ENCODE measurements at places on chromosomes 5 and 9.

DNA sequence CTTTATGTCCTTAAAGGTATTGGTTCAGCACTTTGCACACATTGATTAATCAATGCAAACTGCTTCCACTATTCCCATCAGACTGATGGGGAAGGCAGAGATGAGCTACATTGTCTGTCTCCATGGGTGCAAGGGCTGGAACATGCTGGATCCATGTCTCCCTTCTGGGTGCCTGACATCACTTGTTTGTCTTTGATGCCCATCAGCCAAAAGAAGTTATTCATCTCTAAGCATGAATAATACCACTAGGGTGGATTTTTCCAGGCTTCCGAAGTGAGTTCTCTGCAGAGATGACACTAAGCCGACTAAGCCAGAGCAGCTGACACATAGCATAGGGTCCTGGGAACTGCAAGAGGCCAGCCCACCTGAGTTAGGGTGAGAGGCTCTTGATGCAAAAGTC lies 8.7 kb downstream of the FGF1 start:
- DNase-seq = no peak

DNA sequence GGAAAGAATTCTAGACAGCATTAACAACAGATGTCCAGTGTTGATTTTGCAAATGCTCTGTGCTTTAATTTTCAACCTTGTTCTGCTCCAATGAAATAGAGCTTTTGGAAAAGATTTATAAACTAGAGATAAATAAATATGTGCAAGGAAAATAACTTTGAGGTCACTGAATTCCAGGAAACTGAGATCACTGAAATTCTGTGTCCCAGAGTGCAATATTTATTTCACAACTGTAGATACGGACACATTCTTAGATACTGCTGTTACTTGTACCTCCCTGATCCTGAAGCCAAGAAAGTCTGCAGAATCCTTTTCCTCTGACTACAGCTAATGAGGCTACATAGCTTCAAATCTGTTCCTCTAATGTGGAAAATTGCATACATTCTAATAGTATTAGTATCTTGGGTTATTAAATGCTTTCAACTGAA lies 222.9 kb downstream of the DOCK8 start:
- no peak for DNase-seq

- no peak for DNase-seq
These were observed 148.3 kb downstream of the RPS23 start for GRCh38 chr5:82129723-82130285.

DNA sequence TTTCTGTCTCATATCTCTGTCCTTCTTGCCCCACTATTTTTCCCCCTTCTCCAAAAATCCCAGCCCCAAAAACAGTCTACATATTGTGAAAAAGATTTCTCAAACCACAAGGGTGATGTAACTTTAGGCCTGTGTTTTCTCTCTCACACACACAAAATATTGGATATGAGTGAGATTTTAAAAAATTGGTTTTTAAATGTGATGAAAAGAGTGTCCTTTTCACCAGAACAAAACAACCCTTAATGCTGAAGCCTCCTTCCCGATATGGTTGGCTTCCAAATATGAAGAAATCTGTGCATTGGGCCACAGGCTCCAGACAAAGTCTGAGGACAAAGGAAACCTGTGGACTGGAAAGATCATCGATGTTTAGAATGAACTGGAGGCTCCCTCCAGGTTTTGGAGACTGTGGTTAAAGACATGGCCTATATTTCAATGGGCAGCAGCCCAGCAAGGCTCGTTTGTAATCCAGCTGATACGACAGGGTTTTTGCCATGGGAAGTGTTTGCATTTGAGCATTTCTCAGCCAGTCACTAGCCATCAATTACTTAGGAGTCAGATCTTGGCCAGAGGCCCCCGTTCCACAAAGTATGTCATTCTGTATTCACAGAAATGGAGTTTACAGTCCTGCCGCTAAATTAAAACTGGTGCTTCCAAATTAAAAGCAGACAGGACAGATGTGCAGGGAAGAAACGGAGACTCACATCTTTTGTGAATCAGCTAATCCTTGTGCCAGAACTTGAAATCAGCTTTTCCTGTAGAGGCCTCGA lies 546.3 kb downstream of the EBF1 start:
- DNase-seq = no peak

DNA sequence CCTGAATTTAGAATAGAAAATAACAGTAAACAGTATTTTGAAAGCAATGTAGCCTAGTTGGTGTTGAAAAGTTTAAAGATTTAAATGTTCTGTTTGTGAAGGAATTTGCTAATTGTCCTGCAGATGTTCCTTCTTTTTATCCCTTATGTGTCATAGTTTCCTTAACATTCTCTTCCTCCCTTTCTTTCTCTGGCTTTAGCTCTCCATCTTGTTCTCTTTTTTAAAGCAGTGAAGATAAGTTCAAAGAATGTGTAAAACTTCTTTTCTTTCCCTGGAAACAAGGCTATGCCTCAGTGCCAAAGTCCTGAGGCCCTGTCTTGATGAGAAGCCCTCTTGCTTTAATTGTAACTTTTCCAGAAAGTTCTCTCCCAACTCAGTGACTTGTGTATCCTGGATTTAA lies 24.4 kb upstream of the GAS1 start:
- no peak for DNase-seq

DNA sequence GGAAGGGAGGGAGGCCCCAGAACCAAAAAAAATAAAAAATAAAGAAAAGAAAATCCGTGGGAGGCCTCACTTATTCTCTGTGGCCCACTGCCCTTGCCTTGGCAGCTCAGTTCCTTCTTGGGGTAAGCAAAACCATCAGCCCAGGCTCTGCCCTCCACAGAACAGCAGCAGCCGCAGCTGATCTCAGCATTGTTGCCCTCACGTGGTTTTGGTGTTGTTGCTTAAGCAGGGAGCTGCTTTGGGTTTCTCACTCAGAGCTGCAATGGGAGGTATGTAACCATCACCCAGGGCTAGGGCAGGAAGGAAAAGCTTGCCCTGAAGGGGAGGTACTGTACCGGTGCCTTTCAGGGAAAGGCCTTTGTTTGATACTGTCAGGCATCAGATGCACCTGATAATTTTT lies 374.7 kb upstream of the WWC1 start:
- no peak for DNase-seq

DNA sequence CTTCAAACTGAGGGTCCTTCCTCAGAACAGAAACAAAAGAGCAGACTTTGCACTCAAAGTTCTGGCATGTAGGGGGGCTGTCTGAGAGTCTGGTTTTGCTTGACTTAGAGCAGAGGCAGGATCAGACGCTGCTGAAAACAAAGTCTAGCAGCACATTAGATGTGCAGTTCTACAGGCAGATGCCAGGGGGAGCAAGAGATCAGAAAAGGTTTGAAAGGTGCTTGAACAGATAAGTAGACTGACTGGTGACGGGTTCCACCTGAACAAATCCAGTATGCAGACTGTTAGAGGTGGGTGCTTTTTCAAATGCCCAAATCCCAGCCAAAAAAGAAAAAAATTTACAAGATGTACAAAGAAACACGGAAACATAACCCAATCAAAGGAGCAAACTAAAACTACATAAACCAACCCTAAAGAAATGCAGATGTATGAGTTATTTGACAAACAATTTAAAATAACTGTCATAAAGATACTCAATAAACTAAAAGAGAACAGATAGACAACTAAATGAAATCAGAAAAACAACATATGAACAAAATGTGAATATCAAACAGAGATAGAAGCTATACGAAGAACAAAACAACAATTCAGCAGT lies 194.7 kb upstream of the FREM1 start:
- DNase-seq = peak; percentile 30

DNA sequence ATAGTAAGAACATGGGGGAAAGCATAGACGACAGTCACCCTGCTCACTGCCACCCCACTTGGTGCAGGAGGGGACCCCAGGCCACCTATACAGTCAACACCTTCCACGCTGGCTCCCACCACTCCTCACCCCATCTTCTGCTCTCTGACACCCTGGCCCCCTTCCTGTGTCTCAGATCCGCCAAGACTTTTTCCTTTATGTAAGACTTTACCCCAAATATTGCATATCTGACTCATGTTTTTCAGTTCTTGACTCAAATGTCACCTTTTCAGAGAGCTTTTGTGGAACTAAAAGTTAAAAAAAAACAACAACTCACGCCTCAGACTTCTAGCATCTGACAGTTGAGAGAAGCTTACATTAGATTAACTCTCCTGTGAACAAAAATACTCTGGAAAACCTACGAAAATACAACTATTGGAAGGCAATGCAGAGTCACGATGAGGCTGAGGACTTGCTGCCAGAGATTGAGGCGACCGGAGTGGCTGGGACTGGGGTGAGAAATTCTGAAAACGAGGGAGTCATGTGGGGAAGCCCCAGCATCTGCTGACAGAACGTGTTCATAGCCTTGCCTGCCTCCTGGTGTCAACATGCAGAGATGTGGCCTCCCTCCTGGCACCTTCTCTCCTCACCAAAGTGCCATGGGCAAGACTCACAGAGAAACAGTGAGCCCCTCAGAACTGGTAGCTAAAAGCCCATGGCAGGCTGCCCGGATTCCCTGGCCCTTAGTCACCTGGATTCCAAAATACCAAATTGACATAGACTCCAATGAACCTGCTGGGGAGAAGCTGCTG lies 22.4 kb upstream of the FCN2 start:
- DNase-seq = no peak

DNA sequence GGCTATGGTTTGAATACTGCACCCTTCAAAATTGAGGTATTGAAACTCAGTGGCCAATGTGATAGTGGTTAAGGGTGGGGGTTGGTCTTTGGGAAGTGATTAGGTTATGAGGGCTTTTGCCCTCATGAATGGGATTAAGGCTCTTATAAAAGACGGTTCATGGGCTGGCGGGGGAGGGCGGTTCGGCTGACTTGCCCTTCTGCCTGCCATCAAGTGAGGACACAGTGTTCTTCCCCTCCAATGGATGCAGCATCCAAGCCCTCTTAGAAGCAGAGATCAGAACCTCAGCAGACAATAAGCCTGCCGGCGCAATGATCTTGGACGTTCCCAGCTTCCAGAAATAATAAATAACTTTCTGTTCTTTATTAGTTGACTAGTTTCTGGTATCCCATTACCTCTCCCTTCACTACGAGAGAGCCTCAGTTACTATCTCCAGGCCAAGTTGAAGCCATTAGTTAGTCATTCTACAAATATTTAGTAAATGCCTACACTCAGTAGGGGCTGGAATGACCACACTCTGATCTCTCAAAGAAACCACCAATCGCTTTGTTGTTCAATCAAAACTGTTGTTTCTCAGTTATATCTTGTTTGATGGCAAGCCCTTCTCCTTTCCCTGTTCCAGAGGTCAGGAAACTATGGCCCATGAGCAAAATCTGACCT lies 219.3 kb downstream of the TSSK1B start:
- DNase-seq = no peak

DNA sequence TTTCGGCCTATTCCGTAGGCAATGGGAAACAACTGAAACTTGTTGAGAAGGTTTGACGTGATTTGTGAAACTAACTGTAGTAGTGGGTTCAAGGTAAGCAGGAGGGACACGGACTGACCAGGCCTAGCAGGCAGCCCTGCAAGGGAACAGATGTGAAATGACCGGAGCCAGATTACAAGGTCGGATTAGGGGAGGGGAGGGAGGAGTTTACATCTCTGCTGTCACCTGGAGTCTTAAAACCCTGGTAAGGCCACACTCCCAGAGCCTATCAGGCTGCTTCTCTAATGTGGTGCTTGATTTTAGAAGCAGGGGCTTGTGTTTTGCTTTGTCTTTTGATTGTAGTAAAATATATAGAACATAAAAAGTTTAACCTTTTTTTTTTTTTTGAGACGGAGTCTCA lies 3.5 kb upstream of the SPTAN1 start:
- no peak for DNase-seq

GRCh38 chr9:137089232-137089947 lies 2.6 kb downstream of the MAN1B1 start:
- DNase-seq = no peak

- DNase-seq = no peak
These were observed 64.0 kb upstream of the CCL21 start for GRCh38 chr9:34773955-34774354.

DNA sequence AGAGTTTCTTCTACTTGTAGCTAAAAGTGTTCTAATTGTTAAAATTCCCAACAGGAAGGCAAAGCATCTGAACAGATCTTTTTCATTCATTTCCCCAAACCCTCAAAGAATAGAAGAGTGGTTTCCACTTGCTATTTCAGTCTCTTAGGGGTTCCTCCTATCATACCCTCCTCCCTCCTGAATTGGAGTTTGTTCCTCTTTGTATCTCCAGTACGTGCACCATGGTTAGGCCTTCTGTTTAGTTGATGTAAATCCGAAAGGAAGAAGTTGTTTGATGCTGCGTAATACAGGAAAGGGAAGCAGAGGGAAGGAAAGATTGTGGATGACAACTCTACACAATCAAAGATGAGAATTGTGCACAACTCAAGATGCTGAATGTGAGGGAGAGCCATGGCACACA lies 303.6 kb downstream of the PIK3R1 start:
- DNase-seq = no peak

DNA sequence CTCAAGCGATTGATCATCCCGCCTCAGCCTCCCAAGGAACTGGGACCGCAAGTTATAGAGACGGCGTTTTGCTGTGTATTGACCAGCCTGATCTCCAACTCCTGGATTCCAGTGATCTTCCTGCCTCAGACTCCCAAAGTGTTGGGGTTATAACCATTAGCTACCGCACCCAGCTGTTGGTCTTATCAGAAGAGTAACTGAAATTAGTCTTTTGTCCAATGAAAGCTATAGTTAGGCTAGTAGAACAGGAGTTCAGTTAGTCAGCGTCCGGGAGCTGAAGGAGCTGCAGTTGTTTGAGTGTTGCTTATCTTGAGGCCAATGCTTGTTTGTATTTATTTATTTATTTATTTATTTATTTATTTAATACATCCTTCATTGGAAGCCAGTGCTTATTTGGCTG lies 3.2 kb upstream of the MIGA2 start:
- DNase-seq = no peak

DNA sequence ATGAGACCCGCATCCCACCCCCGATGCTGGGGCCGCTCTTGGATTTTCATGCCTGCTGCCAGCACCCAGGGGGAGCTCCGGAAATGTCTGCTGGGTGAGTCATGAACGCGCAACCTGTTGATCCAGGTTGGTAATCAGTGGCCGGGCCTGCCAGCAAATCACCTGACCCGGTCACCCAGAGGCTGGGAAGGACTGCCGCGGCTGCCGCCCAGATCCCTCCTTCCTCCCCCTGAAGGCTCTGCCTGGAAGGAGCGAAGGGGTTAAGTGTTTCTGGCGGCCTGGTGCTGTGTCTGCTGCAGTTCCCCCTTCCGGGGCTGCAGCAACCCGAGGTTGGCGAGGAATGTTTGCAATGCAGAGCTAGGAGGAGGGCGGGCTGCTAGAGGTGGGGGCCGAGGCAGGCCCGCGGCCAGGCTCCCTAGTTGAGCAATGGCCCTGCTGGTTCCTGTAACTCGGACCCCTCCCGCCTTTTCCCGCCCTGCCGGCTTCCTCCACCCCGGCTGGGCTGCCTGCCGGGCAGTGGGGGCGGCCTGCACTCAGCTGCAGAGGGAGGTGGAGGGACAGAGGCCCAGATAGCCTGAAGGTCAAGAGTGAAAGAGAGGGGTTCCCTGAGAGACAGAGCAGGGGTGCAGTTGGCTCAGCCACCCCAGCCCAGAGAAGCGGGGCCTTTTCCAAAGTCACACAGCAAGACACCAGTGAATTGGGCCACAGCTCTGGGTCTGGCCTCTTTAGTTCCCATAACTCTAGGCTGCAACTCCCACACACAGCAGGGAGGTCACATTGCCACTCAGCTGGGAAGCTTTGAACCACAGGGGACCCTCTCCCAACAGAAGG lies 156.3 kb upstream of the IER5L start:
- no peak for DNase-seq

GRCh38 chr5:55853818-55854217 lies 2.7 kb downstream of the IL31RA start:
- DNase-seq = no peak

- no peak for DNase-seq
These were observed 154.7 kb downstream of the ATP10B start for GRCh38 chr5:160697281-160697680.

- no peak for DNase-seq
These were observed 315.3 kb upstream of the CD180 start for GRCh38 chr5:67511911-67512310.

GRCh38 chr9:69696802-69697201 lies 24.6 kb upstream of the APBA1 start:
- no peak for DNase-seq

Data from effector memory CD8-positive, alpha-beta T cell (primary cell).